ENCODE measurements at places on chromosomes 2 and 18.

DNA sequence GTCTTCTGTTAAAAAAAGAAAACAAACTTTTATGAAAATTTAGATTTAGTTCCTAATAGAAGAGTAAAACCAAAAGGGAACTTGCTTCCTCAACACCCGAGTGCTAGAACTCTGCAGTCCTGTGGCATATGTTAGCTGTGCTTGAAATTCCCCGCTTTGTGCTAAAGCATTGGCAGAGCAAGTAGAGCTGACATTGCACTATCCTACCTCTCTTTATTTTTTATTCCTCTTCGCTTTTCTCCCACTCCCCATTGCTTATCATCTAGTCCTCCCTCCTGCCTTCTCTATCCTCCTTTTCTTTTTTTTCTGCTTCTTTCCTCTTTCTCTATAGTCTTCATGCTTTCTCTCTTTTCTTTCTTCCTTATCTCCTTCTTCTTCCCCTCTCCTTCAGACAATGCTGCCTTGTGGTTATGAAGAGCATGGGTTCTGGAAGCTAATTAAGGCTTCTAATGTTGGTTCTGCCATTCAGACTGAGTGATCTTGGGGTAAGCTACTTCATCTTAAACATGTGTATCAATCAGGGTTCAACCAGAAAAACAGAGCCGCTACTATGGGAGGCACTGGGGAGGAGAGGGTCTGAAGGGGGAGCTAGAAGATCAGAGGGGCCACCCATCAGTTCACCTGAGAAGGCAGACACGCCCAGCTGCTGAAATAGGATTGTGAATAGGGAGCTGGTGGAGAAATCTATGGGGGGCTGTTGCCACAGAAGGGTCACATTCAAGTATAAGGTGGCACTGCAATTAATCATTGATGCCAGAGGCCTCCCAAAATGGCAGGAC, 31.4 kb upstream of the PELI1 start:
- no peak overlapping the region for H3K27ac ChIP-seq
- no peak overlapping the region for H3K4me3 ChIP-seq
- H3K36me3 ChIP-seq = no peaks in the 10 kb centered on the region

- H3K4me3 ChIP-seq = no peak overlapping the region
- peaks cover 9% of the 10 kb centered on the region for H3K4me1 ChIP-seq
- no peak overlapping the region for H3K27ac ChIP-seq
These were observed 122.6 kb downstream of the WDSUB1 start for GRCh38 chr2:159163930-159164329.

GRCh38 chr2:83069724-83070123, 1389.4 kb downstream of the SUCLG1 start:
- H3K27ac ChIP-seq = no peak overlapping the region
- no peak overlapping the region for H3K4me3 ChIP-seq
- no peaks in the 10 kb centered on the region for H3K4me1 ChIP-seq
- DNase-seq = no peak

DNA sequence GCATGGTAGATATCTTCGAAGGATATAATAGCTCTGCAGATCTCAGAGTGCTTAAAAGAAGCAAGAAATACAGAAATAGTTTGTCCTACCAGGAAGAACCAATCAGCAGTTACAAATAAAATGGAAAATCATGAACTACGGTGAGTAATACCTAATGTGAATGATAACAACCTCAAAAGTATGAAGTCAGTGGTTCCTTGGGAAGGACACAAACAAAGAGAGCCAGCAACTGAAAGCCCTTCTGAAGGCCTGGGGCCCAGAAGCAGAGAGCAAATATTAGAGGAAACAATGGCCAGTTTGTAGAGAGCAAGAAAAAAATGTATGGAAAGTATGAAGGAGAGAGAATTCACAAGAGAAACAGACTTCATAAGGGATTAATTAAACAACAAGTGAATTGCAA, 226.8 kb upstream of the CHST9 start:
- no peaks in the 10 kb centered on the region for H3K27me3 ChIP-seq
- DNase-seq = no peak
- no peak overlapping the region for H3K4me3 ChIP-seq
- H3K36me3 ChIP-seq = no peaks in the 10 kb centered on the region
- H3K4me1 ChIP-seq = no peaks in the 10 kb centered on the region
- H3K27ac ChIP-seq = no peak overlapping the region

DNA sequence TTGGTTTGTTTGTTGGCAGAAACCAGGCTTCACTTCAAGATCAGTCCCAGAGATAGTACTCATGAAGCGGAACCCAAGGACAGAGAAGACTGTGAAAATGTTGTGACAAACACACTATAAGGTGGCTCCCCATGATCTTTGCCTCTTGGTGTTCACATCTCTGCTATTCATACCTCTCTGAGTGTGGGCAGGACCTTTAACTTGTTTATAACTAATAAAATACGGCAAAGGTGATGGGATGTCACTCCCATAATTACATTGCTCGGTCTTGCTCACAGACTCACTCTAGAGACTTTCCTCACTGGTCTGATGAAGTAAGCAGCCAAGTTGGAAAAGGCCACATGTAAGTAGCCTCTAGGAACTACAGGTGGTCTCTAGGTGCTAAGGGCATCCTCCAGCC, 30.6 kb upstream of the UGP2 start:
- no peak overlapping the region for H3K27ac ChIP-seq
- no peak overlapping the region for H3K4me3 ChIP-seq
- no peaks in the 10 kb centered on the region for H3K27me3 ChIP-seq
- DNase-seq = no peak

DNA sequence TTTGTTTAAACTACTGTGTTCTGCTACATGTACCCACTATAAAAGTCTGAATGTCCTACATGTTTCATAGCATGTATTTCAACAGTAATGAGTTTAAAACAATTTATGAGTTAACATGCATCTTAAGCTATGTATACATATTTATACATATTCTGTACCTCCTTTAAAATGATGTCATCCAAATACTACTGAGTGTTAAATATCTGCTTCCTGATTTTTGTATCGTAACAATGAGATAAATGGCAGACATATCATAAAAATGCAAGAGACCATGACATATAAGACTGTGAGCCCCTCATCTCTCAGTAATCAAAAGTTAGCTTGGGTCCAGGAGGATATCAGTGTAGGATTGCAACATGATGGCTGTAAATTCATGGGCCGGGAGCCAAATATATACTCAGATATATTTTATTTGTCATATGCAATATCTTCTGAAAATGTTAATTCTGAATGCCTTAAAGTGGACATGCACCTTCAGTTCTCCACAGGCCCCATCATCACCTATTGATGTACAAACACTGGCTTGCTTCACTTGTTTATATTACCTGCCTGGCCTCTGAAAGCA, 3.6 kb downstream of the COL5A2 start:
- peak overlapping the region; percentile 54 for H3K4me3 ChIP-seq
- peak overlapping the region; percentile 85 for H3K27ac ChIP-seq
- no peak for DNase-seq

GRCh38 chr2:227817850-227818674, 4.4 kb downstream of the CCL20 start:
- peaks cover 14% of the 10 kb centered on the region for H3K4me1 ChIP-seq
- H3K4me3 ChIP-seq = no peak overlapping the region

DNA sequence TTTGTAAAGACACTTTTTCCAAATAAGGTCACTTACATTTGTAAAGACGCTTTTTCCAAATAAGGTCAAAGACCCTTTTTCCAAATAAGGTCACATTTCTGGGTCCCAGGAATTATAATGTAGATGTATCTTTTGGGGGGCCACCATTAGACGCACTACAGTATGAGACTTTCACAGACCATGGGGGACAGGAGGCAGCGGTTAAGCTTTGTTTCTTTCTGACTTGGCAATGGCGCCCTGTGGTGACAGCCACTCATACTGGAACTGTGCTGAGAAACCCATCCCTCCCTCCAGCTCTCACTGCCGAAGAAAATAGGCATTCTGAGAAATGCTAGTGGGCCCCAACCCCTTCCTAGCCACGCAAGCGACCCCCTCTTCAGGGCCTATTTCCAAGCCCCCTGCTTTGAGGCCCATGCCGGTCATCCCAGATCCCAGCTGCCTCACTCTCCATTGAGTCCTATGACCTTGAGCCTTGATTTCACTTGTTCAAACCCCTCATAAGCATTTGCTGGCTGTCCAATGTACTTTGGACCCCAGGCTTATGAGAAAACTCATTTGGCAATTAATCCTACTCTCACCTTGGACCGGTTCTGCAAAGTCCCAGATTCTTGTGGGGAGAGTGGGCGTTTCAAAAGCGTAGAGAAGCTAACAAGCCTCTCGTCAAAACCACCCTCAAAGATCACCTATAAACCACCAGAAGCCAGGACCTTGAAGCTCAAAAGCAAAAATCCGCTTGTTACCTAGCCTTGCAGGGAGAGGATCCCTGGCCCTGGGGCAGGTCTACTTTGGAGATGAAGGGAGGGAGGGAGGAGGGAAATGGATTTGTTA, 11.3 kb upstream of the SPATA3 start:
- H3K27ac ChIP-seq = no peak overlapping the region
- H3K27me3 ChIP-seq = no peaks in the 10 kb centered on the region
- H3K4me3 ChIP-seq = no peak overlapping the region
- H3K36me3 ChIP-seq = no peaks in the 10 kb centered on the region
- DNase-seq = no peak

- no peaks in the 10 kb centered on the region for H3K27me3 ChIP-seq
- H3K27ac ChIP-seq = no peak overlapping the region
- no peaks in the 10 kb centered on the region for H3K36me3 ChIP-seq
- DNase-seq = no peak
- no peak overlapping the region for H3K4me3 ChIP-seq
These were observed 196.1 kb upstream of the ID2 start for GRCh38 chr2:8485736-8486135.

DNA sequence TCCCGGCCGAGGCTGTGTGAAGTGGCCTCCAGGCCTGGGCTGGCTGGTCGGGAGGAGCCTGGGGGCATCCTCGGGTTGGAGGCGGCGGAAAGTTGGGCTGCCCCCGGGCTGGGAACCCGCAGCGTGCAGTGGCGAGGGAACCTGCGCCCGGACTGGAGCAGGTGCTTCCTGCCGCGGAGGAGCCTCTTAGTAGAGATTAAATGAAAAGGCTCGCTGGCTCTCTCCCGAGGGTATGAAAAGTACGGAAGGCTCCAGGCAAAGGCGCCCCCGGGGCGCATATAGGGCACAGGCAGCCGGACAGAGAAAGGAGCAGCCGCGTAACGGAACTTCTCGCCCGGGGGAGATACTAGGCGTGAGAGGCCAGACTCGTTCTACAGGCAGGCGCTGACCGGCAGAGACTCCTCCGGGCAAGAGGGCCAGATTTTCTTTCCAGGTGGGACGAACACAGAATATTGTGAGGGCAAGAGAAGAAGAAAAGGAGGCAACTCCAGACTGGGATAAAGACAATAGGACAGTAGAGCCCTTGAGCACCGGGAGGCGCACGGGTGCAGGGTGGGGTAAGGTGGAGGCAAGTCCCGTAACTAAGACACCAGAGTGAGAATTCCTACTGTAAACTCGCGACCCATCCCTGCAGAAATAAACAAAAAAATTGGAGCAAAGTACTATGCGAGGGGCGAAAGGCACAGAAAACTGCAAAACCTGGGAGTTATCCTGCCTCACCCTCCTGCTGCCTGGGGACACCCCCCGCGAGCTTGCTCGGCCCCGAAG, 816 bp downstream of the CDH2 start:
- peaks cover 26% of the 10 kb centered on the region for H3K4me1 ChIP-seq
- H3K36me3 ChIP-seq = no peaks in the 10 kb centered on the region
- no peaks in the 10 kb centered on the region for H3K27me3 ChIP-seq
- no peak overlapping the region for H3K27ac ChIP-seq
- peak overlapping the region; percentile 52 for H3K4me3 ChIP-seq
- DNase-seq = no peak

DNA sequence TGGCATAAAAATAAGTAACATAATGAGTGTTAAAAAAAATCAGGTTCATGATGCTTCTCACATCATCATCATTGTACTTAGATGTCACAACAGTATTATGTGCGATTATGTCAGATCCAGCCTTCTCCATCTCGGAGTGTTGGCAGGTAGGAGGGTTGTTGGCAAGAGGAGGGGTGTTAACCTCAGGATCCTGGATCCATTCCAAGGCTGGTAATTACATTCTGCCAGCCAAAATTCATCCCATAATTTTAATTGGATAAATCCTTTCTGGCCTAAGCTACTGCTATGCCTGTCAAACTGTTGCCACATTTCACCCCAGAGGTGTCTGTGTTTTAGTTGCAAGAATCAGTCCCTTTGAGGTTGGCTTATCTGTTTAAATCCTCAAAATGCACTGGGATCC, 891 bp upstream of the FTCDNL1 start:
- H3K27me3 ChIP-seq = no peaks in the 10 kb centered on the region
- DNase-seq = no peak
- no peaks in the 10 kb centered on the region for H3K4me1 ChIP-seq

DNA sequence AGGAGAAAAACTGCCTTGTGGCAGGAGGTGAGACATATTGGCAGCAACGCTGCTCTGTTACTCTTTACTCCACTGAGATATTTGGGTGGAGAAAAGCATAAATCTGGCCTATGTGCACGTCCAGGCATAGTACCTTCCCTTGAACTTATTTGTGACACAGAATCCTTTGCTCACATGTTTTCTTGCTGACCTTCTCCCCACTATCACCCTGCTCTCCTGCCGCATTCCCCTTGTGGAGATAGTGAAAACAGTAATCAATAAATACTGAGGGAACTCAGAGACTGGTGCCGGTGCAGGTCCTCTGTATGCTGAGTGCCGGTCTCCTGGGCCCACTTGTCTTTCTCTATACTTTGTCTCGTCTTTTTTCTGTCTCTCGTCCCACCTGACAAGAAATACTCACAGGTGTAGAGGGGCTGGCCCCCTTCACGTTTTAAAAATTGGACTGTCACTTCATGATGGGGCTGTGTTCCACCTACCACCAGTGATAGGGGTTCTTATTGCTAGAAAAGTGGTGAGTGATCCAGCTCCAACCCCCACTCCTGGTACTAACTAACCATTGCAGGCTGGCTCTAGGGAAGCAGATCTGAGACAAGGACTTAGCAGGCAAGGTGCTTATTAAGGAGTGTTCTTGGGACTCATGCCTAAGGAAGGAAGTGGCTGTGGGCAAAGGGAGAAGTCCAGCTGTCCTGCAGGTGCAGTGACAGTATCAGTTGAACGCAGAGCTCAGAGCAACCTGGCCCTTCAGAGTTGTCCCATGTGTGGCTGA, 51.7 kb downstream of the LONRF2 start:
- H3K27me3 ChIP-seq = no peaks in the 10 kb centered on the region
- H3K4me3 ChIP-seq = no peak overlapping the region
- H3K4me1 ChIP-seq = no peaks in the 10 kb centered on the region
- H3K27ac ChIP-seq = peak overlapping the region; percentile 17

- H3K4me1 ChIP-seq = no peaks in the 10 kb centered on the region
- no peaks in the 10 kb centered on the region for H3K36me3 ChIP-seq
- H3K4me3 ChIP-seq = no peak overlapping the region
These were observed 287.5 kb upstream of the CRIM1 start for GRCh38 chr2:36068086-36068485.

DNA sequence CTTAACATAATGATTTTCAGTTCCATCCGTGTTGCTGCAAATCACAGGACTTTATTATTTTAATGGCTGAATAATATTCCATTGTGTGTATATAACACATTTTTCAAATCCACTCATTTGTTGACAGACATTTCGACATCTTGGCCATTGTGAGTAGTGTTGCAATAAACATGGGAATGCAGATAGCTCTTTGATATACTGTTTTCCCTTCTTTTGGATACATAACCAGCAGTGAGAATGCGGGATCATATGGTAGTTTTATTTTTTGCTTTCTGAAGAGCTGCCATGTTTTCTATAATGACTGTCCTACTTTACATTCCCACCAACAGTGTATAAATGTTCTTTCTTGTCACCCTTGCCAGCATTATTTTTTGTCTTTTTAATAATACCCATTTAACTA, 420.3 kb upstream of the CHAC2 start:
- H3K36me3 ChIP-seq = no peaks in the 10 kb centered on the region
- no peak overlapping the region for H3K27ac ChIP-seq
- no peaks in the 10 kb centered on the region for H3K4me1 ChIP-seq
- H3K27me3 ChIP-seq = no peaks in the 10 kb centered on the region
